Activated T-cell treated with anti-CD3 and anti-CD28 coated beads, Interleukin-2, amount 50 U/mL, for 24 hours (primary cell): ENCODE measurements at places on chromosomes 2 and 18.

DNA sequence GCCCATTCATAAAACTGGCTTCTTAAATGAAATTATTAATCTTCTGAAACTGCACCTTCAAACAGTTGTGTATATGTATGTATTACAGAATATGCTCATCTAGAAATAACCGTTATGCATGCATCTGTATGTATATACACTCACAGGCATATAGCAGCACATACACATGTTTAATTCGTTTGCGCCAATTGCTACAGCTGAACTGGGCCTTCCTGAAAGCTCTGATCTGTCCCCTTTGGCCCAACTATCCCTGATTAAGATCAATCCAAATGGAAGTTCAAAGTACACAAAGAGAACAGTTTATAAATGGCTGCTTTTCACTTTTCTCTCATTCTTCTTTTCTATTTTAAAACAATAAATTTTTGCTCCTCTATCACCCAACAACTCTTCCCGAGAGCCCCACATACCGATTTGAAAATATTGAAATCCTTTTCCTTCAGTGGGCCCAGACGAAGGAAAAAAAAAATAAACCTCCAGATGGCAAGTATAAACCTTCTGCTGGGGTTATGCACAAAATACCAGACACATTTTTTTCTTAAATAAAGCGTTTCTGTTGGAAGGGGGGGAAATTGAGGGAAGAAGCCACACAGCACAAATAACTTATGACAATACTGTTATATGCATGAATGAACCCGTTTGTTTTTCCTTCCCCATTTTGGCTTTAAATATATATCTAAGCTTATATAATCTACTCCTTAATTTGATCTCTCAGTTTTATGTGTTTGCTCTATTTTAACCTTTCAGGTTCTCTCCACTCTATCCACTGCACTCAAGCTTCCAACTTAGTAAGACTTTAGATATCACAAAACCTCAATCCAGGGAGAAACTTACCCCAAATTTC, 267.3 kb downstream of the TCF4 start:
- no peak overlapping the region for H3K4me3 ChIP-seq
- peaks cover 4% of the 10 kb centered on the region for H3K4me1 ChIP-seq
- no peak for DNase-seq
- H3K36me3 ChIP-seq: no peaks in the 10 kb centered on the region
- H3K27ac ChIP-seq: no peak overlapping the region

- no peak for DNase-seq
- peaks cover 69% of the 10 kb centered on the region for H3K36me3 ChIP-seq
- peaks cover 13% of the 10 kb centered on the region for H3K4me1 ChIP-seq
Observed at GRCh38 chr2:112095681-112096080, 40.6 kb downstream of the TMEM87B start.

- H3K27ac ChIP-seq: no peak overlapping the region
- no peaks in the 10 kb centered on the region for H3K4me1 ChIP-seq
- peaks cover 10% of the 10 kb centered on the region for H3K36me3 ChIP-seq
Observed at GRCh38 chr18:12438257-12438656, 30.5 kb downstream of the PRELID3A start.

GRCh38 chr2:105617631-105618350, 126.9 kb upstream of the NCK2 start:
- H3K4me1 ChIP-seq: peaks cover 4% of the 10 kb centered on the region
- no peak overlapping the region for H3K4me3 ChIP-seq
- no peak overlapping the region for H3K27ac ChIP-seq
- H3K36me3 ChIP-seq: no peaks in the 10 kb centered on the region
- H3K27me3 ChIP-seq: no peaks in the 10 kb centered on the region
